ENCODE measurements at places on chromosomes 2 and 18.

GRCh38 chr2:46232860-46233259, 64.3 kb upstream of the EPAS1 start:
- no peak for DNase-seq

DNA sequence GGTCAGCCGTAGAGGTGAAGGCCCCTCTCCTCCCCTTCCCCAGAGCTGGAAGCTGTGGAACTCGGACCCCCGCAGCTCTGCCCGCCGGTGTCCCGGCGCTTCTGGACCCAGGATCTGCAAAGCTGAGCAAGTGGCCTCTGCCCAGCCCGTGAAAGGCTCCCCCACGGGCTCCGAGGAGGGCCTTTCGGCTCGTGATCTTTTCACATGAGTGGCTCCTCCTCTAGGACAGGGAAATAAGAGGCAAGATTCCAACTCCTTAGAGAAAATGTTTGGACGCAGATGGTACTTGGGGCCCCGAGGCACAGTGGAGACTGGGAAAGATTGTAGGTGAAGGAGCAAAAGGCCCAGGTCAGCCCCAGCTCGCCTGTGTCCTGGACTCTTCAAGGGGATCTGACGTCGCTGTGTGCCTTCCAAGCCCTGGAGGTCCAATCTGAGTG, 48.2 kb upstream of the SP3 start:
- DNase-seq = no peak

DNA sequence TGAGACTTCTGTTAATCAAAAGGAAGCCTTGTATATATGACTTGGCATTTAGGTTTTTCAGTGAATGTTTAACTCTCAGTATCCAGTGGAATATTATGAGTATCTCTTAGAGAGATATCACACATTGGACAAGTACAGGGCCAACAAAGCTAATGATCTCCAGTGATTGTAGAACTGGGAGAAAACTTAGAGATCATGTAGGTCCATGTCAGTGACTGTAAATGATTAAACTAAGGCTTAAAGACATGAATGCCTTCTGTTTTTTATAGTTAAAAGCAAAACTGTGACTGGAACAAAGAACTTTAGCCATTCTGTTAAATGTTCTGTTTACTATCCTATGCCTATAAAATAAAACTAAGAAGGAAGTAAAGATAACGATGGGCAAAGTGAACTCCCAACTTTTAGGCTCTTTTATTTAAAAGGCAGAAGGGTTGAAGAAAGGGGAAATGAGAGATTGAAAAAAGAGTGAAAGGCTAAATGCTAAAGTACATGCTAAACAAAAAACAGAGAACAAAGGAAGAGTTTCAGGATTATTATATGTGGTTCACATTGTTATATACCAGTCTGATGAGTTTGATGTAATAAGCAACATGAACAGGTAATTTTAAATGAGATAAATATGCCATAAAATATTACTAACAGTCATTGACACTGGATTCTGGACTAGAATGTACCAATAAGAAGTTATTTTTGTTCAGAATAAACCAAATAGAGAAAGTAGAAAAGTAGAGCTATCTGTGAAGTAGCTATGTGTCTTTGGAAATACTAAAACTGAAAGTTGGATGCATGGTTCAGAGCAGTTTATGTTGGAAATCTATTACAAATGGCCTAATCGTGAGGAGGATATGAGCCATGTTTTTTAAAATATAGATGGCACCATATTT, 37.1 kb upstream of the TNFRSF11A start:
- no peak for DNase-seq

GRCh38 chr2:236876642-236877041, 209.0 kb upstream of the COPS8 start:
- no peak for DNase-seq

GRCh38 chr2:8436585-8436984, 245.3 kb upstream of the ID2 start:
- DNase-seq = no peak

DNA sequence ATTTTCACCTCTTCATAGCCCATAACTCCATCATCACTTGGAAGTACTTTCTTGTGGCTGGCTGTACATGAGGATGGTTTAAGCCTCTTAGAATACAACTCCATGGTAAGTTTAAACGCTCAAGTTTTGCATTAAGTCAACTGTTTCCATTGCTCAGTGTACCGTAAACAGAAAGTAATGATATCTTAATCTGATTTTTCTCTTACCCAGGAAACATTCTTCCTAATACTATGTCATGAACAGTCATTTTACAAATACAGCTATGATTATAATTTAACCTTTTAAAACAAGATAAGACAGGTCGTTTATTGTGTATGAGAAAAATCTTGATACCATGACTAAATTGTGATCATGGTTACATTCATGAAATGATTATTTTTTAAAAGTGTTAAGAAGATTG, 11.6 kb upstream of the DYNC2LI1 start:
- no peak for DNase-seq

DNA sequence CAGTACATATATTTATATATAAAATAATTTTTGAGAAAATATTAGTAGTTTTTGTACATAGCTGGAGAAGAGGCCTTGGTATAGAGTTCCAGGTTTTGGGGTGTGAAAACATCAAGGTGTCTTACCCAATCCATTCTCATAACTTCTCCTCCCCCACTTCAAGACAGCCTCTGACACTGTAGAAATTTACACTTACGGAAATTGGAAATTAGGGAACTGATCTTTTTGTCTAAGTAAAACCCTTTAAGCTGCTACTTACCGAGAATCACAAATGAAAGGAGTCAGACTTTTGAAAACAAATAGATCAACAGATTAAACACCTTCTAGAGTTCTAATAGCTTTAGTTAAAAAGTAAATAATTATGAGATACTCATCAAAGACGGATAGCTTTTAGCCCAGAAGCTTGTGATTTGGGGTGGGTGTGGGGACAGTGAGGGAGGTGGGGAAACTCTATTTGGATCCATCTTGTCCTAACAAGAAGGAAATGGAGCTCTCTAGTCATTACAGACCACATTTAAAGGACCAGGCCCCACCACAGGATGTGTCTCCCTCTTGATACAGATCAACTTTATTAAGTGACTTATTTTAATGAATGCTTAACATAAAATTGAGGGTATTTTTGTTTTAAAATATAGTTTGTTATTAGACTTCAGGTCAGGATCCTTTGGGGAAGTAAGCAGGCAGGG, 11.1 kb upstream of the FBXO11 start:
- no peak for DNase-seq

GRCh38 chr2:158546412-158547144, 89.8 kb downstream of the PKP4 start:
- no peak for DNase-seq

- DNase-seq = peak; percentile 16
Measured at GRCh38 chr2:110678457-110679336, 834 bp upstream of the BUB1 start.

- DNase-seq = no peak
Measured at GRCh38 chr2:188984065-188984491, 9.9 kb downstream of the COL3A1 start.

Data from effector memory CD8-positive, alpha-beta T cell (primary cell).